ENCODE measurements at places on chromosomes 12 and 14.

- no peak for DNase-seq
Measured at GRCh38 chr12:98894412-98895085, 249.5 kb downstream of the APAF1 start.

GRCh38 chr12:106144847-106145246, 6.1 kb upstream of the NUAK1 start:
- no peak for DNase-seq

GRCh38 chr14:91067186-91067585, 6.7 kb upstream of the RPS6KA5 start:
- no peak for DNase-seq

DNA sequence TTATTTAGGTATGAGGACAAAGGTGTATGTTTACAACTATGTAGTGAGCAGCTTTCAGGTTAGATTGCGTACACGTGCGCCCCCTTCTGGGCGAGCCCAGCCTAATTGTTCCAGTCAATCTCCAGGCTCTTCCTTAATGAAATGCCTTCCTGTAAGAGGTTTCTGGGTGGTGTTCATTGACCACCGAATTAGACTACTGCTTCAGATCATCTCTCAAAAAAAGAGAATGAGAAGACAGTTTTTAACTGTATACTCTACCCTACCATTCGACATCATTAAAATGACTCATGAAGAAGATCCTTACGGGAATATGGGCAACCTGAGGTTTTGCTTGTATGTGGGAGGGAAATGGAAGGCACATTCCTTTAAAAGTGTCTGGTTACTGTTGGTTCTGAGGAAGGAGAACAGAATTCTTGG, 2.1 kb downstream of the LUM start:
- DNase-seq, result no peak

GRCh38 chr12:1925684-1926006, 7.2 kb upstream of the CACNA2D4 start:
- no peak for DNase-seq

Measured in memory B cell (primary cell).